ENCODE measurements at places on chromosomes 7 and 10. TPM values are rescaled to one million over a fixed set of nuclear protein-coding genes. Genes with fewer than 3 reads are reported as not detected.

COBL gene
- 49.4 TPM for total RNA-seq

PILRA gene
- 1.5 TPM for total RNA-seq

AKR1C8 gene
- total RNA-seq: 2.7 TPM

PAPOLB gene
- total RNA-seq: not detected

ZNF503 gene
- 1.5 TPM for total RNA-seq

UCN3 gene
- total RNA-seq: not detected

EGFR gene
- total RNA-seq: 324 TPM

C10orf62 gene
- total RNA-seq: 0.45 TPM

PRKCQ gene
- total RNA-seq: 5.3 TPM

SEMA3D gene
- total RNA-seq: 4.8 TPM

C1QL3 gene
- not detected for total RNA-seq

AASS gene
- 6.5 TPM for total RNA-seq

GRCh38 chr7:35647171-35647574 is 47.8 kb downstream of the HERPUD2 start:
- DNase-seq: no peak

DNA sequence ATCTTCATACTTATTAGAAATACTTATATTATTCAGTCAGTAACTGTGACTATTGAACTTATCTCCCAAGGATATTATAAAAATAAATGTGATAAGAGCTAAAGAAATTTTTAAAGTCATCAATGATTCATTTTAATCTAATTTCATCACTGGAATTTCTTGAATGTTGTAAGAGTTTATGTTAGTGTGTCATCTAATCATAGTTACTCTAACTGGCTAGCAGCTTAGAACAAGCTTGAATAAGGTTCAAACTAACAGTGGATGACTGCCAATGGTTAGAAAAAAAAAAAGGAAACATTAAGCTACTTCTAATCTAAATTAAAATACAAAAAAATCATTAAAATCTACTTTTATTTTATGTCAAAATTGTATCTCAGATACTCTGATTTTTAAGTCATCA is 1066.3 kb downstream of the CNTNAP2 start:
- no peak for DNase-seq

GRCh38 chr10:112721080-112721698 is 228.9 kb upstream of the TCF7L2 start:
- no peak for DNase-seq

- peak; percentile 57 for DNase-seq
Measured at GRCh38 chr7:92988051-92988450, 129.7 kb downstream of the SAMD9 start.

GRCh38 chr7:148402159-148402558 is 188.4 kb upstream of the C7orf33 start:
- DNase-seq: no peak

- no peak for DNase-seq
Measured at GRCh38 chr10:101229266-101230182, at the start of gene LBX1. Gene LBX1, minus strand, starts transcription at chr10:101229463. Its CDS starts 648 bp downstream, at chr10:101228815.

DNA sequence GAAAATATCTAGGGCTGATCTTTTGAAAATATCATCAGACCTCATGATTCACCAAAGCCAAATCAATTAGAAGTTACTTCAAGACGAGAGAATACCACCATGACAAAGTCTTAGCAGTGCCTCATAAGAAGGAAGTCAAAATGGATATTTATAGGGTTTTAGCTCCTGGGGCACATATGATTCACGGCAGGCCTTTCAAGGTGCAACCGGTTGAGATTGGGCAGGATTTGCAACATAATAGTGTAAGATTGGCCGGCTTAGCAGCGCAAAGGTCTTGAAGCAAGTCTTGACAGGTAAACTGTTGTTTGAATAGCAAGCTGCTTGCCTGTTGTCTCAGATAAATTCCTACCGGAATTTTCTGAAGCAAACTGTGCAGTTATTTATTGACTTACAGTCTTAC is 17.5 kb downstream of the ADRB1 start:
- no peak for DNase-seq

- DNase-seq: peak; percentile 99
Measured at GRCh38 chr10:69217119-69217754, 2.9 kb upstream of the HKDC1 start.

DNA sequence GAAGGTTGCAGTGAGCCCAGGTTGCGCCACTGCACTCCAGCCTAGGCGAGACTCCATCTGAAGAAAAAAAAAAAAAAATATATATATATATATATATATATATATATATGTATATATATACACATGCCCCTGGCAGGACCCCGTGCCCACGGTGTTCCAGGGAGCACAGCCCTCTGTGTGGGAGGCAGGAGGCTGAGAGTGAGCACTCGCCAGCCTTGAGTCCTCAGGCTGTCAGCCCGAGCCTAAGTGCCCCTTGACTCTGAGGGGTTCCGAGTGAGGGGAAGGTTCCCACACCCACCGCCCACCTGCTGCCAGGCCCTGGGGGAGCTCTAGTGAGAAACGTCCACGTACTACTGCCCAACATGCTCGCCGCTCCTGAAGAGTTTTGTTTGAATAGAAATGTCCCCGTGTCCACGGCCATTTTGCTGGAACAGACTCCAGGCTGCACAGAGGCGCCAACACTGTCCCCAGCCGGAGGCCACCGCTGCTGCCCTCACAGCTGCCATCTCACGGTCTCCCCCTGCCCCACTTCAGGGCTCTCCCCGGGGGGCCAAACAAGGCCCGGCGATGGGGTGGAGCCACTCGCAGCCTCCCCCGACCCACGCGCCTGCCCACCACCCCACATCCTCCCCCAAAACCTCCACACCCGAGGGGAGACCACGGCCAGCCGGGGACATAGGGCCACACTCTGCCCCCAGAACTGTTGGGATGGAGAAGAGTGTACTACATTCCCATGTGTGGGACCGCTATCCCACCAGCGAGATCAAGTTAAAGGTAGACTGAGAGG is 62.8 kb upstream of the EBF3 start:
- DNase-seq: no peak

GRCh38 chr7:30912986-30913811 is 1.5 kb downstream of the AQP1 start:
- no peak for DNase-seq

DNA sequence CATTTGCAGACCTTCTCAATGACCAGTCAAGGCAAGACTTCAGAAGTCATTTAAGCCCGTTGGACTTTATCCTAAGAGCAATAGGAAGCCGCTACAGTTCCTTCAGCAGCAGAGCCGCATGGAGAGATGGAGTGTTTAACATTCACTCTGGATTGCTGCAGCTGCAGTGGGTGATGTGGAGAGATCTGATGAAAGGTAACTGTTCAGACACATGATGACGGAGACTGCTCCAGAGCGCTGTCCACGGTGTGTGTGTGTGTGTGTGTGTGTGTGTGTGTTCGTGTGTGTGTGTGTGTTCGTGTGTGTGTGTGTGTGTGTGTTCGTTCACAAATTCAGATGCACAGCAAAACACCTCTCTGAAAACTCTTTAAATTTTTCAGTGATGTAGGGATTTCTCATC is 37.0 kb downstream of the SEC61G start:
- no peak for DNase-seq

GRCh38 chr7:121166916-121167315 is 161.9 kb upstream of the WNT16 start:
- no peak for DNase-seq

GRCh38 chr7:71343039-71343438 is 211.1 kb downstream of the GALNT17 start:
- DNase-seq: no peak

DNA sequence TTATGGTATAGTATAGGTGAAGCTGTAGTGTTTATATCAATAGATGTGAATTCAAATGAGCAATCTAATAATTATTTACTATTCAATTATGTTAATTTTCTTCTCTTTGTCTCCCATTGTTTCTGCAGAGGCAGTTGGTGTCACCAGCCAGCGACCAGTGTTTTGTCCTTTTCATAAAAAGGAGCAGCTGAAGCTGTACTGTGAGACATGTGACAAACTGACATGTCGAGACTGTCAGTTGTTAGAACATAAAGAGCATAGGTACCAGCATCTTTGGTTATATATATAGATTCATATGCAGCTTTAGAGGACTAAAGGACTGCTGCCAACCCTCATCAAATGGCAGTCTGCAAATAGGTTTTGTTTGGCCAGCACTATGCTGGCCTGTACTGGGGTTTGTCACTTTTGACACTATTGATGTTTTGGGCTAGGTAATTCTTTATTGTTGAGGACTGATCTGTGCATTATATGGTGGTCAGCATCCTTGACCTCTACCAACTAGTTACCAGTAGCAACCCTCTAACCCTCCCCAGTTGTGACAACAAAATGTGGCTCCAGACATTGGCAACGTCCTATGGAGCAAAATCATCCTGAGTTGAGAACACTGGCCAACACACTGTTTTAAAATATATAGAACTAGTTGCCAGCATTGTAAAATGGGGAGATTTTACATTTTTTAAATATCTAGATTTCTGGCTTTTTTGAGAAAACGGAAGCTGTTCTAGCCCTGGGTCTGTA is 59.2 kb downstream of the TRIM24 start:
- no peak for DNase-seq

GRCh38 chr7:356087-356486 is 66.1 kb downstream of the FOXL3 start:
- no peak for DNase-seq

GRCh38 chr10:3265088-3265487 is 92.5 kb upstream of the PITRM1 start:
- DNase-seq: peak; percentile 69

DNA sequence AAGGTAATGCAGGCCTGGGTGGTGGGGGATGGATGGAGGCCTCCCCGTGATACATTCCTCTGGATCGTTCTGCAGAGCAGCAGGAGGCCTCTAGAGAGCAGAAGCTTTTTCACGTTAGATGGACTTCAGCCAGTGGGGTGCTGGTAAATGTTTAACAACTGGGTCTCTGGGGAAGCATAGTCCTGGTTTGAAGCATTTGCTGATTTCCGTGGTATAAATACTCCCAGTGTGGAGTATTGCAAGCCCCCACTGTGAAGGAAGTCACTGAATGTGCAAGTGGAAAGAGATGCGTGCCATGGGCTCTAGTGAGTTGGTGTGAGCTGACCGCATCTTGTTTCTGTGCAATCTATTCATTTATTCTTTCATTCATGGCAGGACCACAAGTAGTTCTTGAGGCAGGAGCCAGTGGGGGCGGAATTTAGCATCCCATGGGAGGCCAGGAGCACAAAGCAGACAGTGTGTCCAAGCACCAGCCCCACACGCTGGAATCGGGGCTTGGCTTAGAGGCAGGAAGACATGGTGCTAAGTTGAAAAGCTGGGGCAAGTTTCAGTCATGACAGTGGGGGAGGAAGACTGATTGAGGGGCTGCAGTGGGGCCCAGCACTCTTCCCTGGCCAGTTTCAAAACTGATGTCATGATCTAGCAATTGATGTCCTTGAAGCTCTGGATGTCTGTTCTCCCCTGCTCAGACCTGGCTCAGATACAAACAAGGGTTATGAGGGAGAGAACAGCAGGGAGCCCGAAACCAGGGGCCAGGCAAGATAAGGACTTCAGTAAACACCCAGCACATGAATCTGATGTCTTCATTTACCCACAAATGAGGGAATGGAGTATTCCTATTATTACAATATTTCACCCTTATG is 280.9 kb upstream of the LYZL1 start:
- no peak for DNase-seq

Measured in PC-9 (cell line).